Natural killer cell (primary cell): ENCODE measurements at places on chromosomes 7 and 10. TPM values are rescaled to one million over a fixed set of nuclear protein-coding genes. Genes with fewer than 3 reads are reported as not detected.

The DPCD gene
- total RNA-seq = 0.83 TPM

The GPR15LG gene
- not detected for total RNA-seq

The DNA2 gene
- total RNA-seq = 7.7 TPM

The ZC3HAV1L gene
- total RNA-seq = 1.1 TPM

The ANKIB1 gene
- total RNA-seq = 90.2 TPM

The DPYSL4 gene
- total RNA-seq = 1.3 TPM

The TLX1 gene
- not detected for total RNA-seq

The ADAP1 gene
- 89.2 TPM for total RNA-seq

The UNC5B gene
- total RNA-seq = 0.65 TPM

GRCh38 chr10:6558272-6558671 is 21.8 kb downstream of the PRKCQ start:
- DNase-seq = peak; percentile 71

- DNase-seq = no peak
Measured at GRCh38 chr7:29538389-29538788, 25.2 kb upstream of the PRR15 start.

DNA sequence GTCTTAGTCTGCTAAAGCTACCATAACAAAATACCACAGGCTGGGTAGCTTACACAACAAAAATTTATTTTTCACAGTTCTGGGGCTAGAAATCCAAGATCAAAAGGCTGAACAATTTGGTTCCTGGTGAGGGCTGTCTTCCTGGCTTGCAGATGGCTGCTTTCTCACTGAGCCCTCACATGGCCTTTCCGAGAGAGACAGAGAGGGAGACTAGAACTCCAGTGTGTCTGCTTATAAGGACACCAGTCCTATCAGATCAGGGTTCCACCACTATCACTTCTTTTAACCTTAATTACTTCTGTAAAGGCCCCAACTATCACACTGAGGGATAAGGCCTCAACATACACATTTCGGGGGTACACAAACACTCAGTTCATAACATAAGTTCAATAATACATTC is 527.4 kb upstream of the VSTM2A start:
- DNase-seq = no peak

- no peak for DNase-seq
Measured at GRCh38 chr7:128206017-128206746, 34.9 kb upstream of the LEP start.

GRCh38 chr7:46554688-46555422 is 633.8 kb upstream of the IGFBP3 start:
- no peak for DNase-seq

DNA sequence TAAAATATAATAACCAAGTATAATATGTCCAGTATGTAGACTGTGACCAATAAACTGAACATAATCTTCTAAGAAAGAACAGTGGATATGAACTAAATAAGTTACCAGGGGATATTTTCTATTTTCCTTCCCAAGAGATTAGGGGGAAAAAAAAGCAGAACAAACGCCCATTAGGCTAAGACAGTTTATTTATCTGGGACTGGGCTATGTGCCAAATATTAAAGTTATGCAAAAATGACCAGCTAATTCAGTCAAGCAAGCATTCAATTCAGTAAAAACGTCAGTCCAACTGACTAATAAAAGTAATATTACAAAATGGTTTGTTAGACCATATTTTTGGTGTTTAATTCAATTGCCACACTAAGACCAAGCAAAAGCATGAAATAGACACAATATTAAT is 122.2 kb downstream of the TSPAN12 start:
- DNase-seq = no peak

GRCh38 chr10:71368176-71368575 is 28.5 kb upstream of the CDH23 start:
- DNase-seq = no peak

- DNase-seq = no peak
Measured at GRCh38 chr10:111221682-111222480, 145.1 kb downstream of the ADRA2A start.

DNA sequence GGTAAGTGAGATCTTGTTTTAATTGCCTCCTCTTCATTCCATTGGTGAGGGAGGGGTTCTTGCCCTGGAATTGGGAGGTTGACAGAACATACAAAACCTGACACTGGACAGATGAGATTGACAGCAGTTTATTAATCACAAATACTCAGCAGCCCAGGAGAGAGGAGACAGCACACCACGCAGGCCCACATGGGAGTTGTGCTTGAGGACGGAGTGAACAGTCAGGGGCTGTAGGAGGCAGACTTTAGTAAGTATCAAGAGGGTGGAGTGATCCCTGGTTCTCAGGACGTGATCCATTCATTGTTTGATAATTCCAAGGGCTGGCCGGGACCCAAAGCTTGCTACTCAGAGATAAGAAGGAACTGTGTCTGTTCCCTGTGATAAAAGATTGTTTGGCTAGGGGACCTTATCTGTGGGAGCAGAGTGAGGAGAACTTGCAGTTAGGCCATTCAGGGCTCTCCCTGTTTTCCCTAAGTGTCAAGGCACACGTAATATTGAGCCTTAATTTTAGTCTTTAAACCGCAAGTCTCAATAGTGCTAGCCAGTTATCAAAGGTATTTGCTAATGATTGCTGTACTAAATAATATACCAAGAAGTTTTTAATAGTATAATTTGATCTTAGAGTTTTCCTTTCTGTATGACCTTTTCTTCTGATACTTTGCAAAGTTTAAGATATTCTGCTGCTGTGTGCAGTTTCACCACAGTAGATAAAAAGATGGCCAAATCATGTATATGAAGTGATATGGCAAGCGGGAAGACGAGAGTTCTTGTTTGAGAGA is 14.5 kb downstream of the CAPZA2 start:
- no peak for DNase-seq

DNA sequence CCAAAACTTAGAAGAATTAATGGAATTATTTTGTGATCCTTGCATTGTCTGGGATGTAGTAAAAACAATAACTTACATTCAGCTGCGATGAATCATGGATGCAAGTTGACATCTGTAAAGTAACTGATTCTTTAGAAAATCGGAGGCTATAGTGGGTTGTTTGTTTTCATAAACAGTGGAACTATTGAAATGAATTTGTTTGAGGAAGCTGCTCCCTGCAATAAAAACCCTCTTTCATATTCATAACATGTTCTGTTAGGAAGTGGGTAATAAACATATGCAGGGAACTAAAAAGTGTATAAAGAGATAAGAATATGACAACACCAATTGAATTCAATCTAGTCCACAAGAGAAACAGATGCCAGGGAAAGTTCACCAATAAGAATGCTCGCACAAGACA is 53.6 kb downstream of the AGMO start:
- no peak for DNase-seq

- no peak for DNase-seq
Measured at GRCh38 chr7:151579644-151580043, 59.9 kb upstream of the RHEB start.

DNA sequence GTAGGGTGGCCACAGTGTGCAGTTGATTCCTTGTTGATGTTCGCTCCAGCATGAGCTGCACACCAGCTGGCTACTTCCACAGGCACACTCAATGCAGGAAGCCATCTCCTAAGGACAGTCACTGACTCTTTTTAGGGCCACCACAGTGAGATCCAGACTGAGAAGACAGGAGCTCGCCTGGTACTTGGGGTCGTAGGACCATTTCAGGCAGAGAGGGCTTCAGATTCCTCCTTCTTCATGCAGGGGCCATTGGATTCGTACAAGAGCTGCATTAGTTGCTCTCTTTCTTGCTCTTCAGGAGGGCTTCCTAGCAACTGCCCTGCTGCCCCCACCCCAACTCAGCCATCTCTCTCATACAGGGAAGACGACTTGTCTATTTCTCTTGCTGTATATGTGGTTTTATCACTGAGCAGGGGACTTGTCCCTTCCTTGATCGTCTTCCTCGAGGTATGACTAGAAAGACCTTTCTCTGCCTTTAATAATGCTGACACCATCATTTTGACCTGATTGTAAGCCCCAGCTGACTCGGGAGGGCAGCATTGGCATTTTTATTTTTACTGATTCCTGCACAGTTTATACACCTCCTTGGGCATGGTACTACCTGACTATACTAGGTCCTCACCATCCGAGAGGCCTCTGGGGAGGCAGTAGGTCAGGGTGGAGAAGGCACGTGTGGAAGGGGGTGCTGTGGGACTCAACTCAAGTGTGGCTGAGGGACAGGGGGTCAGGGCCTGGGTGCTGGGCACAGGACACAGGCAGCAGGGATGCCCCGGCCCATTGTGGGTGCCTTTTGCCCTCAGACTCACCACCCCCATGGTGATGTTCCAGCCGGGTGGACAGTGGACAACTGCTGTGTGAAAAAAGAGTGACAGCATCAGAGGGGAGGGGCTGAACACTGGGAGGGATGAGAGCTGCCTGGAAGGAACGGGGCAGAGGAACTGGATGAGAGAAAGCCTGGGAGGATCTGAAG is 136.7 kb upstream of the ZNF746 start:
- DNase-seq = no peak

GRCh38 chr10:6232846-6233724 is 30.4 kb downstream of the PFKFB3 start:
- no peak for DNase-seq

- no peak for DNase-seq
Measured at GRCh38 chr7:71131256-71132126, 453 bp upstream of the GALNT17 start.

GRCh38 chr7:67725423-67725822 is 728.8 kb downstream of the TYW1 start:
- DNase-seq = no peak

DNA sequence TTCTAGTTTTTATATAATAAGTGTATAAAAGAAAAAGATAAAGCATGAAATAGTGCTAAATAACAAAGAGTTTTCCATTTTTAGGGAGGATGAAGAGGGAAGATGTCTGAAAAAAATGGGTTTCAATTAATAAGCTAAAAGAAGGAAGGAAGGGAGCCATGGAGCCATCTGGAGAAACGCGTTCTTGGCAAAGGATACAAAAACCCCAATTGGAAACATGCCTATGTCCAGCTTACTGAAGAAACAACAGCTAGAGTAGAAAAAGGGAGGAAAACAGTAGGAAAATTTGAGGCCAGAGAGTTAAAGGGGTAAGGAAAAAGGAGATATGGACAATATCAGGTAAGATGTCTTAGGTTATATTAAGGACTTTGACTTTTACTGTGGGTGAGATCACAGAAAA is 416.2 kb upstream of the GHITM start:
- DNase-seq = no peak
